ENCODE measurements at places on chromosomes 1 and 21.

DNA sequence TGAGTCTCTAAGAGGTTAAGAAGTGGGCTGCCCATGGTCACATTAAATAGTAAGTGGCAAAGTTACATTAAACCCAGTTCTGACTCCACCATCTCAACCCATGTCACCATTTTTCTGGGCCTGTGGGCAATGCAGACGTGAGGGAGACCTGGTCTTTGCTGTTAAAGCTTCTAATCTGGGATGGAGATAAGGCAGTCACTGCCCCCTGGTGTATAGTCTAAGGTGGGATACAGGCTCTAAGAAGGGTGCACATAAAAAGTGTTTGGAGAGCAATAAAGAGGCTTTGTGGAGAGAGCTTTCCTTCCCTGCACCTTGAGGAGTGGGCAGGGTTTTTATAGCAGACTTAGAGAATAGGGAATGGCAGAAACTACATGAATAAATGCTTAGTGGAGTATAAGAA is 141.3 kb downstream of the ROR1 start:
- no peak for DNase-seq

GRCh38 chr1:204692841-204693356 is 7.4 kb upstream of the LRRN2 start:
- DNase-seq: no peak

- DNase-seq: no peak
Observed at GRCh38 chr1:171167785-171168184, 17.3 kb upstream of the FMO2 start.

- DNase-seq: no peak
Observed at GRCh38 chr1:93842750-93843500, 36.1 kb downstream of the DNTTIP2 start.

DNA sequence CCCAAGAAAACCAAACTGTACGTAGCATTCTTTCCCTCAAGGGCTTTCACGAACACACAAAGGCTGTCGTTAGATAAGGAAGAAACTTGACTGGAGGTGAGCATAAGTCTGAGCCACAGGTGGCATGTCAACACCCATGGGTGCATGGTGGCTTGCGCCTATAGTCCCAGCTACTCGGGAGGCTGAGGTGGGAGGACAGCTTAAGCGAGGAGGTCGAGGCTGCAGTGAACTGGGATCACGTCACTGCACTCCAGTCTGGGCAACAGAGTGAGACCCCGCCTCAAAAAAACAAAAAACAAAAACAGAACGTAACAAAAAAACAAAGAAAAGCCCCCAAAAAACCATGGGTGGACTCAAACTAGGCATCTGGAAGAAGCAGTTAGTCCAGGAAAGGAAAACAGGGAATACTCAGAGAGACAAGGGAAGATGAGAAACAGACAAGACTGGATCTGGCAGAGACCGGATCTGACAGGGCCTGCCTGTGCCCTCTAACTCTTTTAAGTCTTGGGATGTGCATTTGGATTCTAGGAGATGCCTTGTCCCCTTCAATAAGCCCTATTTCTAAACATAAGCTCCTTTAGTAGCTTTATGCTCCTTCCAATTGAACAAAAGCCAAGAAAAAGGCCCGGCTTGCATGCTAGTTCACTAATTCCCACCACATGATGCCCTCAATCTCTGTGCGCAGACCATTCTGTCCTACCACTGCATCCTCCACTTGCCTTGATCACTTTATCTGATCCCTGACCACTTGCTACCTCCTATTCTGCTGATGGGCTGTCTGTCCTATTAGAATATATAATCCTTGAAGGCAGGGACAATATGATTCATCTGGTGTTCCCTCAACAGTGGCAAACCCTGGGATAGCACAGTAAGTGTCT is 73.8 kb downstream of the APP start:
- no peak for DNase-seq

DNA sequence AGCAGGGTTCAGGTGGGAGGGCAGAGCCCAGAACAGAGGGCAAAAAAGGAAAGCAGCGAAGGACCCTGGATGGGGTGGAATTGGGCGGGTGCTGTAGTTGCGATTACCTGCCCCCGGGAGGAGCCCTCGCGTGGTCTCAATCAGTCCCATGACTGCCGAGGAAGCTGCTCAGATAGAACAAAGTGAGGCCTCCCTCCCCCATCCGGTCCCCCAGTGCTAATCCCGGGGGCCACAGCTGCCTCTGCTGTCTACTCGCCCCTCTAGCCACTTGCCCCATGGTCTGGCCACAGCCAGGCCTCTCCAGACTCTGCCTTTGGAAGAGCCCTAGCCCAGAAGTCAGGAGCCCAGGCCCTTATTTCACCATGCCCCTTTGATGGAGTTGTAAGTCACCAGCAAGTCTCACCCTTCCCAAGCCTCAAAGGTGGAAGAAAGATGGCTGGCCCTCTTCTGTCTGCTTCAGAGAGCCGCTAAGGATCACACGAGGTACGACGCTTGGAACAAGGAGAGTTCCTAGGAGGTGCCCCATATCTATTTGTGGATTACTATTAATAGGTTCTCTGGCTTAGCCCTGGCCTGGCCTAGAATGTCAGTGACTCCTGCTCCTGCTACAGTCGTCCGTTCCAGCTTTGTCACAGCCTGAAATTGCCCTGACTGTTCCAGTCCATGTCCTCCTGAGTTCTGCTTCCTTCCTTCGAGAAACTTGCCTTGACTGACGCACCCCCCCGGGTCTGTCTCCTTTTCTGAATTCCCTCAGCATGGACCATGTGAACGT is 16.4 kb downstream of the ECHDC2 start:
- peak; percentile 29 for DNase-seq

DNA sequence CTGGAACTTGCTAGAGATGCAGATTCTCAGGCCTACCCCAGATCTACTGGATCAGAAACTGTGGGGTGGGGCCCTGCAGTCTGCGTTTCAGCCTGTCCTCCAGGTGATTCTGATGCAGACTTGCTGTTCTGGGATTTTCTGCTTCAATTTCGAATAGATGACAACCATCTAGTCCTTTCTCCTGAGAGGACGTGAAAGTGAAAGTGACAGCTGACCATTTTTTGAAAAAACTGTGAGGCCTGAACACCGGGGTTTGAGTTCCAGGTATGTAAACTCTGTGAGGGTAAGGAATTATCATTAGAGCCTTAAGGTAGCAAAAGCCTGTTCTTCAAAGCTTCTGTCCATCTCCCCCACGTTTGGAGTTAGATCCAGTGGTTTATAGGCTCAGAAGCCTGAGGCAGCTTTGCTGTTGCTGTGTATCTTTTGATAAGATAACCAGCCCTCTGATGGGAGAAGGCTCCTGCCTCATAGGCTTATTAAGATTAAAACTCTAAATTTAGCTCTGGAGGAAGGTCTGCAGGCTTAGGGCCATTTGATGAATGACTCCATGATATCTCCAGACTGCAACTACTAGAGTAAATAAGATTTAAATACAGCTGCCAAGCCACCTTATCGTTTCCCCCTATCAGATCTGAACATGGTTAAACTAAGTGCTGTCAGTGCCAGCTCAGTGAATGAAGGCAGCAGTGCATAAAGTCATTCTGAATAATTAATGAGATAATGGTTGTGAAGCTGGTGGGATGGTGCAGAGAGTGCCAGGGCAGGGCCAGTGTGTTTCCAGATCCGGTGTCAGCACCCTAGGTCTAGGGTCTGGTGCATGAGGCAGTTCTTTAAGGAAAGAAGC is 335.2 kb downstream of the HHAT start:
- no peak for DNase-seq

- no peak for DNase-seq
Observed at GRCh38 chr1:11144570-11145256, 44.4 kb upstream of the ANGPTL7 start.

GRCh38 chr1:47618222-47618720 is 180.4 kb downstream of the FOXD2 start:
- DNase-seq: no peak

GRCh38 chr1:80101159-80101558 is 1094.6 kb upstream of the ADGRL4 start:
- DNase-seq: no peak

- peak; percentile 64 for DNase-seq
Observed at GRCh38 chr1:26285366-26286063, 5.6 kb downstream of the SH3BGRL3 start.

GRCh38 chr1:85494904-85495266 is 29.9 kb upstream of the DDAH1 start:
- DNase-seq: no peak

- DNase-seq: no peak
Observed at GRCh38 chr1:89938171-89939055, 56.5 kb upstream of the ZNF326 start.

DNA sequence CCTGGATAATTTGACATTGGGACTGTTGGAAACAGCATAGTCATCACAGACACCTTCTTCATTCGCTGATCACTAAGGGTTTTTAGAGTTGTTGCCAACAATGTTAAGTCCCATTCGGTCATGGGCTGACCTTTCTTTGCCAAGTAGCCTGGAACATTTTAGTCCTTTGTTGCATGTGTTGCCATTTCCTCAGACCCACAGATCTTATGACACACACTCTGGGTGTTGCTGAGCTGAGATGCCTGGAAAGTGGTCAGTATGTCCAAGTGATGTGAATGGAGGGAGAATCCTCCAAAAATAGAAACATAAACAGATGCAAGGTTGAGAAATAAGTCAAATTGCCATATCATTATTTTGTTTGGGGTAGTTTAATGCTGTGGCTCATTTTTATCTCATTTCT is 61.5 kb upstream of the GJA5 start:
- no peak for DNase-seq

DNA sequence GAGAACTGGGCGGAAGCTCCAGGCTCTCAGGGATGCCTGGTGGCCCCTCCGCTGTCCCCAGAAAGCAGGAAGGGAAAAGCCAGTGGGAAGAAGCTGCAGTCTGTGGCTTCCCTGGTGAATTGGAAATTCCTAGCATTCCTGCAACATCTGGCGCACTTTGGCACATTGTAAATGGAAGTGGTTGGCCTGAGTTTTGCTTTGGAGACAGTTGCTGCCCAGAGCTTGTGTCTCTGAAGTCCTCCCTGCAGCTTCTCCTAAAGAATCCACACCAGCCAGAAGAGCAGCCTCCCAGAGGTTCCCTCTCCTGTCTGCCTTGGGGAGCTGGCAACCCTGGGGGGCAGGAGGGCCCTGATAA is 48.2 kb downstream of the ARHGEF10L start:
- DNase-seq: no peak

DNA sequence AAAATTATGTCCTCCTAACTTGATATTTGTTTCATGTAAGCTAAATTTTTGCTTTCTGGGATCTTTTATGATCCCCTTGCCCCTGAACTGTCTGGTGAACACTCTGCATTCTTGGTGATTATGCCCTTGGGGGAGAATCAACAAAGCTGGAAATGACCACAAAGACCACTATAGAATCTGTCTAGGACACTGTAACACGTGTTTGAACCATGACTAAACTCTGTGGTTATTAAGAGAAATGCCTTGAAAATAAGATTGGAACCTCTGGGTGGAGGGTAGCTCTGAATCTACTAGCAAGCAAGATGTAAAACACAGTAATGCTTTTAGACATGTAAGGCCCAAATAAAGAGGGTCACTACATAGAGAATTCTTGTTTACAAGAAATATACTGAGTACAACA is 237.5 kb downstream of the HMCN1 start:
- DNase-seq: no peak

DNA sequence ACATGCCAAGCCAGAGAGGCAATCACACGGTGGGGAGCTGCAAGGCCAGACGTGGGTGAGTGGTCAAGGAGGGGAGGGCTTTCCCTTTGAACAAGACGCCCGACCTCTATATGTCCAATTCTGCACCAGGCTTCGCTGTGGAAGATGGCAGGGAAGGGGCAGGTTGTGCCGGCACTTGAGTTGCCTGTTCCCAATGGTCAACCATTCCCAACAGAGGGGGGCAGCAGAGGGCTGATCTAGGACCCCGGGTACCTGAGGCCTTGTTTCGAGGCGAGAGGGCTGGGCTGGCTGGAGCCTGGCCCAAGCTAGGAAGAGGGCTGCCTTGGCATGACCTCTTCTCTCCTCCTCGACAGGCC is 64.9 kb downstream of the TMEM53 start:
- peak; percentile 77 for DNase-seq

DNA sequence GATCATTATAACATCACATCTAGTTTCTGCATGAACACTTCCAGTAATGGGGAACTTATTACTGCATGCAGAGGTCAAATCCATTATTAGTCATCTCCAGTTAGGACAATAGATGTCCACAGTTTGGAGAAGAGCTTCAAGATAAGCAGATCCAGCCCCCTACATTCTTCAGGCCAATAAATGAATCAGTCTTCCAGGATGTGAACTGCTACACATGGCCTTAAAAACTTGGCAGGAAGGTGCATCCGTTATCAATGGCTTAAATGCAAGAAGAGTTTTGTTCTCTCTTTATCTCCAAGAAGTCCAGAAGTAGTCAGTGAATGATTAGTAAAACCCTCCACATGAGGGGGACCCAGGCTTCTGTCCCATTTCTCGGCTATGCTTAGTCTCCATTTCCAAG is 70.8 kb downstream of the DMRTA2 start:
- DNase-seq: no peak

DNA sequence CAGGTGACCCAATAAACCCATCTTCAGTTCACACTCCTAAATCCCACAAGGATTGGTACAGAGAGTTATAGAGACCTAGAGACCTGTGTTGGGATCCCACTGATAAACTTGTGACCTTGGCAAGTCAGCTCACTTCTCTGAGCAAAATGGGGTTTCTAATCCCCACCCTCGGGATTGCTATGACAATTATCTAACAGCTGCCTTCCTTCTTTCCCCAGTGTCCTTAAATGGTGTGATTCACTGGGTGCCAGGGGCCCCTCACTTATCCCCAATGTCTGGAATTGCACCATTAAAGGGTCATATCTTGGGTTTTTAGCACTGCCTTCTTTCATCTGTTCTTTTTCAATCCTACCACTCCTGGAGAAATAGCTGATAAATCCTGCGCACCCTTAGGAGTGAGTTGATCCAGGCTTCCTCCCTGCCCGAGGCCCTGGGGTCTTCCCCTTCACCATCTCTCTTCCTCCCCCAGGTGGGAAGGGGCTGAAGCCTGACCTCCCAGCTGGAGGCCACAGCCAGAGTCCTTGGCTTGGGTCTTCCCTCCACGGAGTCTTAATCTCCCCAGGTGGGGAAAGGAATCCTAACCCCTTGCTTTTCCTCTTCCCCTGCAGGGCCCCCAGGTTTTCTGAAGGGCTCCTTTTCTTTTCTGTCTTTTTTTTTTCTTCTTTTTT is 39.7 kb downstream of the LACTBL1 start:
- no peak for DNase-seq

- peak; percentile 61 for DNase-seq
Observed at GRCh38 chr1:154999571-155000410, 2.8 kb upstream of the ZBTB7B start.

DNA sequence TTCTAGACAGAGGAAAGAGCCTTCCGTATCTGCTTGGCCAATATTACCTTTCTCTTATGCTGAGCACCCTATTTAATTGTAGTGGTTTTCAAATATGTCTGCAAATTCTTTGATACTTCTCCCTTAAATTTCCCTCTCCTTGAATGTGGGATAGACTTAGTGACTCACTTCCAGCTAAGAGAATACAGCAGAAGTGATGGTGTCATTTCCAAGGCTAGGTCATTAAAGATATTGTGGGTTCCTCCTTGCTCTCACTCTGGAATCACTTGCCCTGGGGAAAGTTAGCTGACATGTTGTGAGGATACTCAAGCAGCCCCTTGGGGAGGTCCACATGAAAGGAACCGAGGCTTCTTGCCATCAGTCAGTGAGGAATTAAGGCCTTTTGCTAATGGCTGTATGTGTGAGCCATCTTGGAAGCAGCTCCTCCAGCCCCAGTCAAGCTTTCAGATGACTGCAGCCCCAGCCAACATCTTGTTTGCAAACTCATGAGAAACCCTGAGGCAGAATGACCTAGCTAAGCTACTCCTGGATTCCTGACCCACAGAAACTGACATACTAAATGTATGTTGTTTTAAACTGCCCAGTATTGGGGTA is 8.1 kb upstream of the CITED4 start:
- DNase-seq: no peak

GRCh38 chr1:3641046-3641760 is 8.7 kb downstream of the WRAP73 start:
- DNase-seq: no peak

All from nephron progenitor cell (in vitro differentiated cells).